Stimulated activated CD8-positive, alpha-beta memory T cell treated with anti-CD3 and anti-CD28 coated beads, Interleukin-12 subunit alpha, Interleukin-12 subunit beta, amount 100 ng/mL, for 4 hours (primary cell): ENCODE measurements at places on chromosomes 6 and 20.
A peak's percentile ranks its signal among the peaks of the same experiment; 100 is the strongest.

DNA sequence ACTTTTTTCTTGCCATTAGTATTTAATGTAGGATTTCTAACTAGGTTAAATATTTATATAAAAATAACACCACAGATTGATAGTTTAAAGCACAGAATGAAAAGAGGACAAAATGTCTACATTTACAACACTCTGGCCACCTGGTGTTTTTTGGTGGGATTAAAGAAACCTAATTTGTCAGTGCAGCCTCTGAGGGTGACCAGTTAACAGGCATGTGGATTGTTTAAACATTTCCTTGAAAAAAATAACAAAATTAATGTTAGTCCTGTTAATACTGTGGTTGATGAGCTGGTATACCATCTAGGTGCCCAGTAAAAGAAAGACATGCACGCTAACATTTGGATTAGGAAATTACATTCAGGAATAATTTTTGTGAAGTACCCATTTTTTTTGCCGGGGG, 8.8 kb downstream of the SLC9A8 start:
- DNase-seq = no peak

- no peak for DNase-seq
Observed at GRCh38 chr6:144778773-144779492, 493.8 kb downstream of the UTRN start.

- no peak for DNase-seq
Observed at GRCh38 chr6:139126255-139126654, 8.6 kb upstream of the HECA start.

DNA sequence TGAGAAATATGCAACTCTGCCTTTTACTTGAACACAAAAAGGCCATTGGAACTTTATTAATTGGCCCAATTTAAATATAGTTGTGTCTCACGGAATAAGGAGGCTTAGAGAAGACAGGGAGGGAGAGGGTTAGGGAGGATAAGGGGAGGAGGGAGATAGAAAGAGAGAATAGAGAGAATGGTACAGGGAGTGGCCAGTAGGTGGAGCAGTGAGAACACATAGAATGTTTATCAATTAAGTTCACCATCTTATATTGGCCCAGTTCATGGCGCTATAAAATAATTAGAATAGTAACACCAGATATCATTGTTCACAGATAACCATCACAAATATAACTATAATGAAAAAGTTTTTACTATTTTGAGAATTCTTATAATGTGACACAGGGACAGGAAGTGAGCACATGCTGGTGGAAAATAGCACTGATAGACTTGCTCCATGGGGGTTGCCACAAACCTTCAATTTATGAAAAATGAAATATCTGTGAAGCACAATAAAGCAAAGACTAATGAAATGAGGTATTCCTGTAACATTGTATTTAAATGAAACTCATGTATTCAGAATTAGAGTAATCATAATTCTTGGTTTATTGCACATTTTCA, 374.1 kb upstream of the MANEA start:
- no peak for DNase-seq

DNA sequence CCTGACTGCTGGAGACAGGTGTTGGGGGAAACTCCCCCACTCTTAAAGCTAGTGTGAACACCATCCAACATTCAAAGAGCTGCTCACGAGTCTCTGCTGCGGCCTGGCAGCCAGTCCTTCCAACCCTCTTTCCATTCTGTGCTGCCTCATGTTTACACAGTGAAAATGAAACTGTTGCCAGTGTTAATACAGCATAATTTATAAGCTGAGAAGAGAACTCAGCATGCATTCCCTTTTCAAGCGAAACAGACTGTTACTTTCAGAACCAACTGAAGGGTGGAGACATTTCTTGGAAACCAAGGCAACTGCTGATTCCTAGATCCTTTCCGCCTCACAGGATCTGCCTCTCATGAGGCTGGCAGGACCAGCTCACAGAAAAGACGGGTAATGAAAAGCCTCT, 533.8 kb upstream of the ID4 start:
- no peak for DNase-seq

- no peak for DNase-seq
Observed at GRCh38 chr6:148954461-148954860, 207.6 kb downstream of the UST start.

DNA sequence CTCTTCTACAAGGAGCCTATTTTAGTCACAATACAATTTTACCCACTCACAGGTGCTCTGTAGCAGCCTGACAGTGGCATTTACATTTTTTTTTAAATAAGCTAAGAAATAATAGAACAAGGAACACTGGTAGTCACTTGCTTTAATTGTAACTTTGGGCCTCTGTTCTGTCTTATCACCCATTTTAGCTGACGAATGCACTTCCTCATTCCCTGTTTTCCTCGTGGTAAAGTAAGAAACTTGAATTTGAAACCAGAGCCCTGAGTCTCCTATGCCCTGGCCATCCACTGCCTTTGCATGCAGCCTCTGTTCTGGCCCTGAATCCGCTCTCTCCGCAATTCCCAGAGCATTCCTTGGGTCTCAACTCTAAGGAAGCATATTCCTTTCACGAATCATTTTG, 550.6 kb downstream of the PTPRT start:
- DNase-seq = no peak

GRCh38 chr20:723756-724155, 44.5 kb downstream of the SLC52A3 start:
- no peak for DNase-seq

- DNase-seq = no peak
Observed at GRCh38 chr20:58698741-58699622, 6.4 kb downstream of the NPEPL1 start.

- no peak for DNase-seq
Observed at GRCh38 chr6:130412556-130413290, 46.9 kb downstream of the TMEM200A start.

DNA sequence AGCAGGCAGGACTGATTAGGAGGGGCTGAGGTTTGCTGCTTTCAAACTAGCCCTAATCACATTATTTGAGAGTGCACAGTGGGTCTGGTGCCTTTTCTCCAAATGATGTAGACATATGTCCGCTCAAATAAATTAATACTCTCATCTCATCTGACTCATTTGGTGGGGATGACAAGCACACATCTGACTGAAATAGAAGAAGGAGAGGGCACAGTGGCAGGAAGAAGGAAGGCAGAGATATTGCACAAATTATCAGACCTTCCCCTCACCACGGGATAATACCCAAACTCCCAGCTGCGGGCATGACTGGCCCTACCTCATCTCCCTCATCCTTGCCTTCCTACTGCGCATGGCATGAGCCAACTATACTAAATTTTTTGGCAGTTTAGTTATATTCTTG, 33.9 kb upstream of the TNFRSF21 start:
- no peak for DNase-seq

- no peak for DNase-seq
Observed at GRCh38 chr6:117168296-117169063, 96.9 kb upstream of the VGLL2 start.

- no peak for DNase-seq
Observed at GRCh38 chr20:63002511-63002910, 4.3 kb downstream of the BHLHE23 start.

DNA sequence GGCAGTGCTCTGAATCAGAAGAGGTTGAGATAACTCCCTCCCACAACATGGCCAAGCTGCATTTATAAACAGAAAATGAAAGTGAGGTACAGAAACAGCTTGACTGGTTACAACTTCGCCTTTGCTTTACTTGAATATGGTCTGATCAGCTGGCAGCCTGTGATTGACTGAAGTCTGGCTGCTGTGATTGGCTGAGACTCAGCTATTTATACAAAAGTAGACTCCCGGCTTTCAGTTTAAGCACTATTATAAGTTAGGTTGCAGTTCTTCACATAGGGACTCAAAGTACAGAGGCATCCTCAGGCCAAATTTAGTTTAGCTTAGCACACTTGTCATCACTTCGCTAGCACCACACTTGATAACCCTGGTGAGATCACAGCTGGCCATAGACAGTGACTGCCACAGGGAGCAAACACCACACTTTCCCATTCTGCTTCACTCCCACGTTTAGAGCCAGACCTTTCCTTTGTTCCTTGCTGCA, 362.6 kb downstream of the EPM2A start:
- no peak for DNase-seq

- DNase-seq = no peak
Observed at GRCh38 chr6:118669561-118669960, 18.2 kb upstream of the CEP85L start.

- DNase-seq = no peak
Observed at GRCh38 chr6:99295276-99295675, 54.2 kb downstream of the FAXC start.

- DNase-seq = no peak
Observed at GRCh38 chr20:6863798-6864201, 96.3 kb downstream of the BMP2 start.

GRCh38 chr20:25217161-25218108, 21.9 kb downstream of the ENTPD6 start:
- DNase-seq = no peak

- DNase-seq = no peak
Observed at GRCh38 chr6:148508401-148509041, 165.9 kb downstream of the SASH1 start.

DNA sequence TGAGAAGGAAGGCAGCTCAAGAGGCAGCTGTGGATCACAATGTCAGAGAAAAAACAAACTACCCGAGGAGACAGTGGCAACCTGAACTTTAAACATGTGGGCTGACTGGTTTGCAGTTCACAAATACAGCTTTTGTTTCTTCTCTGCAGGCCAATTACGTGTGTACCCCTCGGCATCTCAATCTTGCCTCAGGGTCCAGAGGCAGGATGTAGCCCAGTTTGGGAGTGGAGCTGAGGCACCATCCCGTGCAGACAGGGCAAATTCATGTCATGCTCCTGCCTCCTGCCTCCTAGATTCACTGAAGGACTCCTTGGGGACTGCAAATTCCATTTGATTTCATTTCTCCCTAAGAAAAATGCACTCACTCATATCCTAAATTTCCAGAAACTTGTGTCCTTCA, 94.2 kb upstream of the KCNK16 start:
- no peak for DNase-seq

DNA sequence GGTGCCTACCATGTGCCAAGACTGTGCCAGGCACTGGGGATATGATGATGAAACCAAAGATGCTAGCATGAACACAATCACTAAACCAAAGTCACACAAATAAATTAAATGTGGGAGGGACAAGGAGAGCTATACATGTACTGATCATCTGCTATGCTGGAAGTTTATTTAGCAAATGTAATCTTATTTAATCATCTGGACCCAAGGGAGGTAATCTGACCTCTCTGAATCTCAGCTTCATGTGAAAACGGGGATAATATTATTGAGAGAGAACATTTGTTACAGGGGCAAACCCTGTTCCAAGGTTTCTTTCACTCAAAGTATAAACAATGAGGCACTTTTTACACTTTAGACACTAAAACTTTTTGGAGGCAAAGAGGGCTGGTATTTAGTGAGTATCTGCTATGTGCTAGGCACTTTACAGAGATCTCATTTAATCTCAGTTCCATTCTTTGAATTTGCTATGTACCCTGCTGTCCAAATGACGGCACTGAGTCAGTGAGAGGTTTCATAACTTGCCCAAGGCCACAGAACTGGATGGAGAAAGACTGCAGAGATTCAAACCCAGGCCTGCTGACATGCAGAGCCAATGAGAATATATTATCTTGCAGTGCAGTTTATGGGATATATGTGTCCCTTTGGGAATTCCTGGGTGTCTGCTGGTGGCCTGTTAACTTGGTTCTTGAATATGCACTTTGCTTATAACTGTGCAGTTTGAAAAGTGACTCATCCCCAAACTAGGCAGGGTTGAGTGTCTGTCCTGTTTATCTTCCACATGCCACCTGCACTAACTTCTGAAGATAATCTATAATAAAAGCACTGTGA, 3.3 kb upstream of the ASXL1 start:
- DNase-seq = no peak

DNA sequence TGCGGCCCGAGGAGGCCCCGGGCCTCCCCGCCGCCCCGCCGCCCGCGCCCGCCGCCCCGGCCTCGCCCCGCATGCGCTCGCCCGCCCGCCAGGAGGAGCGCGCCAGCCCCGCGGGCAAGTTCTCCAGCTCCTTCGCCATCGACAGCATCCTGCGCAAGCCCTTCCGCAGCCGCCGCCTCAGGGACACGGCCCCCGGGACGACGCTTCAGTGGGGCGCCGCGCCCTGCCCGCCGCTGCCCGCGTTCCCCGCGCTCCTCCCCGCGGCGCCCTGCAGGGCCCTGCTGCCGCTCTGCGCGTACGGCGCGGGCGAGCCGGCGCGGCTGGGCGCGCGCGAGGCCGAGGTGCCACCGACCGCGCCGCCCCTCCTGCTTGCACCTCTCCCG, 1.5 kb downstream of the FOXQ1 start:
- no peak for DNase-seq

- peak; percentile 36 for DNase-seq
Observed at GRCh38 chr6:131135244-131136020, at the start of gene AKAP7. Gene AKAP7, plus strand, starts transcription at chr6:131135467. Its CDS starts 297 bp downstream, at chr6:131135764.

DNA sequence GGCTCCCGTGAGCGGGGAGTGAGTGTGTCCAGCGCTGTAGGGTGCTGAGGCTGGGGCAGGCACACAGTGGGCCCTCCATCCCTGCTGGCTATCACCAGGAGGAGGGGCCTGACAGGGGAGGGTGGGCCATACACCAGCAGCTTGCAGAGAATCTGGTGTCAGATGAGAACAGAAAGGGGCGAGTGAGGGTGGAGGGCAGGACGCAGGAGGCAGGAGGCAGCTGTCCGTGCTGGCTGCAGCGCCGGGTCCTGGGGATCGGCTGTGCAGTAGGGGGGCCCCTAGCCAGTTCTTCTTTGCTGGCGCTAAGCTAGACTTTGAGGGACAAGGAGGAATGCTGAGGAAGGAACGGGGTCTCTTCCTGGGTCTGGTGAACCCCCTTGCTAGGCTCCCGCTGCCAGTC, 1.6 kb upstream of the CABLES2 start:
- no peak for DNase-seq

DNA sequence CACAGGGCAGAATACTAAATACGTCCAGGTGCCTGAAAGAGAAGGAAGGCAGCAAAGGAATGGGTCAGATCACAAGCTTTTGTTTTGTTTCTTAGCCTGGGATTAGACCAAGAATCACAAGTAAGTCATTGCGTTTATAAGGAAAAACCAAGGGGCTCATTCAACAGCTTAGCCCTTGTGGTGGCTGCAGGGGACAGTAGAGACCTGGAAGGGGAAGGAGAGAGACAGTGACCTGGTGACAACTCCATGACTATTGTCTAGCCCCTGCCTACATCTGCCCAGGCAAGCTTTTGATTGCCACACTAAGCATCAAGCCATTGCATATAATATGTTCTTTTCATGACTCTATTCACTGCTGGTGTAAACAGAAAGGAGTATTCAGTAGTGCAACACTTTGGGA, 30.2 kb upstream of the TBC1D7 start:
- DNase-seq = no peak

- DNase-seq = no peak
Observed at GRCh38 chr6:2840749-2841061, 958 bp downstream of the SERPINB1 start.

GRCh38 chr6:37303891-37304503, 46.1 kb upstream of the TMEM217 start:
- no peak for DNase-seq

DNA sequence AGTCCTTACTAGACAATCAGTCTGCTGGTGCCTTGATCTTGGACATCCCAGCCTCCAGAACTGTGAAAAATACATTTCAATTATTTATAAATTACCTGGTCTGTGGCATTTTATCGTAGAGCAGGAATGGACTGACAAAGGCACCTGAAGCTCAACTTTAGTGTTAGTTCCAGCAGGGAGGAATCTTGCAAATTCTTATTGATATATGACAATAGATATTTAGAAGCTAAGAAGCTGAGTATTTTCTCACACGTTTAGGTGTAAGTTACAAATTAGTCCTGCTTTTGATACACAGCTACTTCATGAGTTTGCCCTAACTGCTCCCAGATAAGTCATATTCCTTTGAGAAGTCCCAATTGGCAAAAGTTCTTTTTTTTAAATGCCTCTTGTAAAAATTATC, 138.0 kb upstream of the ZNF217 start:
- no peak for DNase-seq
